Activated CD4-positive, alpha-beta T cell treated with anti-CD3 and anti-CD28 coated beads, Interleukin-2, amount 50 U/mL, for 1 hour (primary cell): ENCODE measurements at places on chromosomes 3 and 15.

GRCh38 chr3:43755516-43756200 lies 64.9 kb downstream of the ABHD5 start:
- DNase-seq, result no peak

- no peak for DNase-seq
These were observed 77.0 kb downstream of the LRIG1 start for GRCh38 chr3:66423791-66424190.

DNA sequence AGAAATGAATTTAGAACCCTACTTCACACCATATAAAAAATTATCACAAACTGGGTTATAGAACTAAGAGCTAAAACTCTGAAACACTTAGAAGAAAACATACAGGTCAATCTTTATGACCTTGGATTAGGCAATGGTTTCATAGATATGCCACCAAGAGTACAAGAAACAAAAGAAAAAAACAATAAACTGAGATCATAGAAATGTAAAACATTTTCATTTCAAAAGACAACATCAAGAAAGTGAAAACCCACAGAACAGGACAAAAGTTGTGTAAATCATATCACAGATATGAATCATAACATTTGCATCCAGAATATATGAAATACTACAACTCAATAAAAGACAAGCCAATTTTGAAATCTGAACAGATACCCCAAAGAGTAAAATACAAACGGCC lies 72.4 kb downstream of the TBL1XR1 start:
- no peak for DNase-seq

- no peak for DNase-seq
These were observed 134.4 kb upstream of the KCNH8 start for GRCh38 chr3:19013879-19014278.

DNA sequence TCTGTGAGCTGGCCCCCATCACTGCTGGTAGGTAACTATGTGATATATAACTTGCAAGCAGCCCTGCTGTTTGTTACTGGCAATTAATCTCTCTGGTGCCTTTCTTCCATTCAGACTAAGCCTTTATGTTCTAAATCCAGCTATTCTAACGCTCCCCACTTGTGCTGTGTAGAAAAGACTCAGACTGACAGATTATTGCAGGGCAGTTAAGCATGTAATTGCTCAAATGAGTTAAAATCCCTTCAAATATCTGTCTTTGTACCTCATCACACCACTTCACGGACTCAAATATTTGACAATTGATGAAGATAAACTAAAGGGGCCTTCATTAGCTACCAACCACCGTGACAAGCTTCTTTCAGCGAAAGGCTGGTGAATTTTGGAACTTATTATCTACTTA lies 416.2 kb downstream of the NR2F2 start:
- no peak for DNase-seq

DNA sequence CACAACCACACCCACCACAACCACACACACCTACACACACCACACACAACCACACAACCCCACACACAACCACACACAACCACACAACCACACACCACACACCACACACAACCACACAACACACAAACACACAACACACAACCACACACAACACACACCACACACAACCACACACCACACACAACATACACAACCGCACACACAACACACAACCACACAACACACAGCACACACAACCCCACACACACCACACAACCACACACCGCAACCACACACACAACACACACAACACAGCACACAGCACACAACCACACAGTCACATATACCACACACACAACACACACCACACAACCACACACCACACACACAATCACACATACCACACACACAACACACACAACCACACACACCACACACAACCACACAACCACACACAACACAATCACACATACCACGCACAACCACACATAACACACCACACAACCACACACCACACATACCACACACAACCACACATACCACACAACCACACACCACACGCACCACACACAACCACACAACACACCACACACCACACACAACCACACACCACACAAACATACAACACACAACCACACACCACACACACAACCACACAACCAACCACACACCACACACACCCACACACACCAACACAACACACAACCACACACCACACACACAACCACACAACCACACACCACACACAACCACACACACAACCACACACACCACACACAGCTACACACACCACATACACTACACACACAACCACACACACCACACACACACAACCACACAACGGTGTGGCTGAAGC lies 23.7 kb downstream of the CPN2 start:
- DNase-seq, result no peak

DNA sequence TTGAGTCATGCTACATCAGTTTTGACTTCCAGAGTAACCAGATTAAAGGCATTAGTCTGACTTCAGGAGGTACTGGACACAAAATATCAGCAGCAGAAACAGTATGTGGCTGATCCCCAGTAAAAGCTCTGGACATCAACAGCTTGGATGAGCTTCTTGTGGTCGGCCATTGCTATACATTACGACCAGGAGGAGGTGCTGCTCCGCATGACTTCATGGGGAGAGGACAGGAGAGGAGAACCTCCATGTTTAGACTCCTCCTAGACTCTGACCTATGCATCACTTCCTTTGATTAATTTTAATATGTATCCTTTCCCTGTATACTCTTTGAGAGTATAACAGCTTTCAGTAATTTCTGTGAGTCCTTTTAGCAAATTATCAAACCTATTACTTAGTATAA lies 285.6 kb upstream of the ARHGEF26 start:
- no peak for DNase-seq

DNA sequence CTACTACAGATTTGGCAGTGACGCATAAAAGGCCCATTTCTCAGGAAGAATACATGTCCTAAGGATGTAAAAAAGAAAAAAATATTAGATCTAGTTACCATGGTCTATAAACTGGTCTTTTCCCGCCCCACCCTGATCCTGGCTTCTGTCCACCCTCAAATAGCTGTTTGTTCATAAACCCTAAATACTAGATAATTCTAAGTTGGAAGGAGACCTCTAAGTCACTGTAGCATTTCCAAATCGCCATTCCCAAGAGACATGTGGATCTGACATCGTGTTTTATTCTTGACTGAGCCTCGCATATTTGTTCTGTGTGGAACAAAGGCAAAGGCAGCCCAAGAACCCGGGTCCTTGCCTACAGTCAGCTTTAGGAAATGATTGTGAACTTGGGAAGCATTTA lies 49.0 kb downstream of the LMCD1 start:
- DNase-seq, result no peak

- no peak for DNase-seq
These were observed 9.3 kb downstream of the ARPP19 start for GRCh38 chr15:52559575-52559974.

- DNase-seq, result no peak
These were observed 230.9 kb upstream of the RORA start for GRCh38 chr15:61459785-61460707.

DNA sequence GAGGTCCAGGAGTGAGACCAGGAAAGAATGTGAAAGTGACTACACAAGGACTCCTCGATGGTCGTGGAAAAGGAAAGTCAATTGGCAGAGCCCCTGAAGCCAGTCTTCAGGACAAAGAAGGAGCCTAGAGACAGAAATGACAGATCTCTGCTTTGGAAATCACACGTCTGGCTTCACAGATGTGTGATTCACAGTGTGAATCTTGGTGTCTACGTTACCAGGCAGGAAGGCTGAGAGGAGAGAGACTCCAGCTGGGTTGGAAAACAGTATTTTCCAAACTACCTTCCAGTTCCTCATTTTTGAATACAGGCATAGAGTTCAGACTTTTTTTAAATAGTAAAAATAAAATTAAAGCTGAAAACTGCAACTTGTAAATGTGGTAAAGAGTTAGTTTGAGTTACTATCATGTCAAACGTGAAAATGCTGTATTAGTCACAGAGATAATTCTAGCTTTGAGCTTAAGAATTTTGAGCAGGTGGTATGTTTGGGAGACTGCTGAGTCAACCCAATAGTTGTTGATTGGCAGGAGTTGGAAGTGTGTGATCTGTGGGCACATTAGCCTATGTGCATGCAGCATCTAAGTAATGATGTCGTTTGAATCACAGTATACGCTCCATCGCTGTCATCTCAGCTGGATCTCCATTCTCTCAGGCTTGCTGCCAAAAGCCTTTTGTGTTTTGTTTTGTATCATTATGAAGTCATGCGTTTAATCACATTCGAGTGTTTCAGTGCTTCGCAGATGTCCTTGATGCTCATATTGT lies 6.0 kb downstream of the CCR2 start:
- DNase-seq, result no peak

DNA sequence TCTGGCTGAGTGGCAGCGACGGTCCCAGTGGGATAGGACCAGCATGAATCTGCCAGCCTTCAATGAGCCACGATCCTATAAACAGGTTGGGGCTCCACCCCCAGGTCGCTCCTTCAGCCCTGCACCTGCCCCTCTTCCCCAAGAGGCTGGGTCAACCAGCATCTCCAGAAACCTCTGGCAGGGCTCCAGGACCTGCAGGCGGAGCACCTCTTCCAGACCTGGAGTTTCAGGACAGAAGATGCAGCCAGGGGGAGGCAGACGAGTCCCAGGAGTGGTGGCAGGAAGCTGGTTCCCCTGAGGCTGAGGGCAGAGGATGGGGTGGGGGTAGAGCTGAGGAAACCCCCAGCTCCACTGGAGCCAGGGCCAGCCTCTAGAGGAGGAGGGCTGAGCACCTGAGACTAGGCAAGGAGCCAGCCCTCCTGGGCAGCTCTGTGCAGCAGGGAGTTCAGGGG lies at the start of gene PLA2G4D:
Gene PLA2G4D (minus strand): TSS at position 51 of the 452 bp plus-strand sequence. CDS start 103 bp downstream, outside the sequence.
- DNase-seq, result no peak

DNA sequence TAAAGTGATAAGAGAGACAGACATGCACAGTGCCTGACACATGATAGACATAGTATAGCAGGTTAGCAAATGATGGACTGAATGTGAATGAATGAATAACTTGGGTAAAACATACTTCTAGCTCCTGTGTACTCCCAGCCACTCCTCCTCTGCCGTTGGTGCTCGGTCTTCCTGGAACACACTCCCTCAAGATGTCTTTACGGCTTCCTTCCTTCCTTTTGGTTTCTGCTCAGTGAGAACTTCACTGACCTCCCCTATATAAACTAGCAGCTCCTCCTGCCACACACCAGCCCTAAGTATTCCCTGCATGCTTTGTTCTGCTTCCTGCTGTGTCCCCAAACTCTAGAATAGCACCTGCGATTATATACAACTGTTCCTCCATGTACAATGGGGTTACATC lies 50.2 kb downstream of the RAD54L2 start:
- no peak for DNase-seq

DNA sequence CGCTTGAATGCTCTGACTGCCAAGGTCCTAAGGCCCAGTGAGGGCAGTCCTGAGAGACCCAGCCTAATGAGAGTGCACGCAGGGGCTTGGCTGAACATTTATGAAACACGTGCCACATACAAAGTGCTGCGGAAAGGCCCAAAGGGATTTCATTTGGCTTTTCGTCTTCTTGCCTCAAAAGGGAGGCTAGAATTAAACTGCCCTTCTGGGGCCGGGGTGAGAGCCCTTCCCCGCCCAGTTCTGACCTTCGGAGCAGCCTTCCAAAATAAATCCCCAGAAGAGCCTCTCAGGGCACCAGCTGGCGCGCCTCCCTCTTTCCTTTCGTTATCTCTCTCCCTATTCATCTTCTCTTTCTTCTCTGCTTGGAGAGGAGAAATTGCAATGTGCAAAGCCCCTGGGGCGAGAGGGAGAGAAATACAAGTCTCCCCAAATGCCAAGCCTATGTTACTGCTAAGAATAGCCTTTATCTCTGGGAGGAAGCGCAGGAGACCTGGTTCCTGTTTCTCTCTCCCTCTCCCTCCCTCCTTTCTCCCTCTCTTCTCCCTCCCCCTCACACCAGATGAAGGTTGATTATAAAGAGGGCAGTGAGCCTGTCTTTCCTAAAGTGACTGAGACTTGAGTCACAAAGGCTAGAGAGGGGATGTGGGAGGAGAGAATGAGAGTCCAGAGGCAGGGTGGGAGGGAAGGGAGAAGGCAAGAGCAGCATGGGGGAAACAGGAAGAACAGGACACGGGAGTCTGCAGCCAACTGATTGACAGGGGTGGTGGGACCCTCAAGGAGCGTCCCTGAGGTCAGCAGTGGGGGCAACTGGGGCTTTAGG lies 36.7 kb upstream of the NDUFB4 start:
- no peak for DNase-seq

DNA sequence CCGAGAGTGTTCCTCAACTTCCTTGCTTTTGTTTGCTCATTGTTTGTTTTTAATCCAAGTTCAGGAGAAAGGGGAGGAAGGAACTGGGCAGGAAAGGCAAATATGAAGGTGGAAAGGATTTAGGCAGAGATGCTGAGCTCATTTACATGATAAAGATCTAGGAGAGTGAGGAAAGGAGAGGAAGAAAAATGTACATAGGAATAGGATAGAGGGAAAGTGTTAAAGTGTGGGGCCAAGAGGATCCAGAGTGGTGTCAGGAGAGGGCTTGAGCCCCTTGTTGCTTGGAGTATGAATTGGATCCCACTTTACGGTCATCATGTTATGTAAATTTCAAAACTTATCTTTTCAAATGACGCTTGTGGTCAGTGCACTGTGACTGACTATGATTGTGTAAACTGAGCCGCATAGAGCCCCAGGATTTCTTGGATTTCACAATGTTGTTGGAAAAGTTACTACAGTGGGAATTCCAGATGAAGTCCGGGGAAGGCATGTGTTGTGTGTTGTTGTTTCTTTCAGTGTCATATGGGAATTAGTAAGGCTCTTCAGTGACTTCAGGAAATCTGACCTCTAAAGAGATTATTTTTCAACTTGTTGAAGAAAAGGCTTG lies 15.0 kb upstream of the PLD1 start:
- DNase-seq, result no peak
